Nephron progenitor cell (in vitro differentiated cells): ENCODE measurements at places on chromosomes 4 and X.

- H3K27me3 ChIP-seq = peaks cover 6% of the 10 kb centered on the region
- no peak overlapping the region for H3K27ac ChIP-seq
- H3K4me3 ChIP-seq = no peak overlapping the region
- H3K36me3 ChIP-seq = no peaks in the 10 kb centered on the region
Observed at GRCh38 chr4:164731827-164732474, 22.0 kb upstream of the SMIM31 start.

DNA sequence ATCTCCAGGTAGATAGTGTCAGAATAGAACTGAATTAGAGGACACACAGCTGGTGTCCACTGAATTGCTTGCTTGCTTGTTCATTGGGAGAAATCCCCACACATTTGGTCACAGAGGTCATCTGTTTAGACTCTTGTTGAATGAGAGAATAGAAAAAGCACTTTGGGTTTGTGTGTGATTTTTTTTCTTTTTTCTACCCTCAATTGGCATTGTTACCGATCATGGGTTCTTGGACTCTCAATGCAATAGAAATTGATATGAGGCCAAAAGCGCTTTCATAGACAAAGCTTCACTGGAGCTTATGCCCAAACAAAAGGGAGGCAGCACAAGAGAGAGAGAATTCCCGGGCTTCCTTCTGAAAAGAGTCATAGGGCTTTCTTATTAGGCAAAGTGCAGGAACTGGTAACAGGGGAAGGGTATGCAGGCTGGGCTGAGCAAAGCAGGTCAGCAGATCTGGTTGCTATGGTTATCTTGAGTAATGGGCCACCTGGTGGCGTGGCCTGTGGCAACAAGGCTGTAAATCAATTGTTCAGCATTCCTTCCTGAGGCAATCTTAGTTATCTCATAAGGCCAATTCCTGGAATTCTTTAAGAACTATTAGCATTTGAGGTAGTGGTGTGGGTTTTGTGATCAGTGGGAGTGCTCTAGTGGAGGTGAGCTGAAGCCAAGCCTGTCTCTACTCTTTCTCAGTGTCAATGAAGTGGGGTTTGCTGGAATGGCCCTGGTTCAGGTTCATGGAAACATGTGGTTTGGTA is 5.3 kb upstream of the GPR82 start:
- peak; percentile 21 for DNase-seq
- peaks cover 51% of the 10 kb centered on the region for H3K36me3 ChIP-seq
- H3K4me1 ChIP-seq = peaks cover 27% of the 10 kb centered on the region
- H3K27me3 ChIP-seq = peaks cover 3% of the 10 kb centered on the region

DNA sequence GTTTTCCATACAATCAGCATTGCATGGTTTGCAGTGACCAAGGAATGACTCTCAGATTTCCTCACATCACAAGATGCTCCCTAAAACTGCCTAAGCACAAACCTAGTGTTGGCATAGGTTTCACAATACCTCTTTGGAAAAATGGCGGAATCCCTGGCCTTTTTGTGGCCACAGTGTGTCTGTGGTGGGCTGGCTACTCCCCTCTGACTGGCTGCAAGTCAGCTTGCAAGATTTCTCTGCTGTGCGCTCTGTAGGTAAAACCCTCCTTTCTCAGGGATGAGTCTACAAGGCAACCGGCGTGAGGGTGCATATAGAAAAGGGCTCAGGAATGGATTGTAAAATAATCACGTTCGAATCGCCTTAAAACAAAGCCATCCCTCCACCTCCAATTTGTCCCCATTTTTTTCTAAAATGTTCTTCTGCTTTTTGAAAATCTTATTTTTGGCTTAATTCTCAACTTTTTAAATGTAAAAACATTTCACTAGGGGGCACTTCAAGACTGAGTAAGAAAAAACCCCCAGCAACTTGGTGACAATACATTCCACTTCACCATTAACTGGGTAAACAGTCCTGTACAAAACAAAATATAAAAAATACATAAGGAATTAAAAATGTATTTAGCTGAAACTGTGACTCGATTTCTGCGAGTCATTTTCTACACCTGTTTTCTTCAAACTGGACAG is 235.6 kb downstream of the STIM2 start:
- no peak for DNase-seq
- no peaks in the 10 kb centered on the region for H3K36me3 ChIP-seq

GRCh38 chr4:76606645-76607265 is 171.7 kb downstream of the SHROOM3 start:
- H3K4me3 ChIP-seq = peak overlapping the region; percentile 3
- peaks cover 87% of the 10 kb centered on the region for H3K4me1 ChIP-seq
- peak overlapping the region; percentile 93 for H3K27ac ChIP-seq
- H3K27me3 ChIP-seq = no peaks in the 10 kb centered on the region

DNA sequence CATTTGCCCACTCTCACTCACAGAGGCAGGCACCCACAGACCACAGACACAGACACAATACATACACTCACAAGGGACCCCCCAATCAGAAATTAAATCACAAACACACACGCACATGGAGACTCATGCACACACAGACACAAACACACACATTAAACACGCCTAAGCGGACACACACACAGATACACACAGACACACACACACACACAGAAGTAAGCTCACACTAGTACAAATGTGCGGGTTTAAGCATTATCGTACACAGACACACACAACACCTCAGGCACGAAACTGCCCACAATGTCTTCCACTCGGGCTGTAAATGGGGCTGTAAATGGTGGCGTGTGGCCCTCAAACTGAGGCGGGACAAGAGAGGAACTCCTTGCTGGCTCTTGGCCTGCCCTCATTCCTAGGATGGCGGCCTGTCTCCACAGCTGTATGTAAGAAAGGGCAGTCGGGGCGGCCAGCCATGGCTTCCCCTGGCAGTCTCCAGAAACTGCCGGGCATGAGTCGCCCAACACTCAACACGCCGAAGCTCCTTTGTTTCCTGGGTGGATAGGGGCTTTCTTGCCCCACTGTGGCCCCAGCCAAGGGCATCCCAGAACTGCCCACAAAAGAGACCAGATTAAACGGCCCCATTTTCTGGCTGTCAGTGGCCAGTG is 53.9 kb downstream of the NBDY start:
- peak overlapping the region; percentile 38 for H3K4me3 ChIP-seq
- DNase-seq = no peak
- H3K4me1 ChIP-seq = peaks cover 29% of the 10 kb centered on the region
- peaks cover 4% of the 10 kb centered on the region for H3K27me3 ChIP-seq
- peak overlapping the region; percentile 78 for H3K27ac ChIP-seq

DNA sequence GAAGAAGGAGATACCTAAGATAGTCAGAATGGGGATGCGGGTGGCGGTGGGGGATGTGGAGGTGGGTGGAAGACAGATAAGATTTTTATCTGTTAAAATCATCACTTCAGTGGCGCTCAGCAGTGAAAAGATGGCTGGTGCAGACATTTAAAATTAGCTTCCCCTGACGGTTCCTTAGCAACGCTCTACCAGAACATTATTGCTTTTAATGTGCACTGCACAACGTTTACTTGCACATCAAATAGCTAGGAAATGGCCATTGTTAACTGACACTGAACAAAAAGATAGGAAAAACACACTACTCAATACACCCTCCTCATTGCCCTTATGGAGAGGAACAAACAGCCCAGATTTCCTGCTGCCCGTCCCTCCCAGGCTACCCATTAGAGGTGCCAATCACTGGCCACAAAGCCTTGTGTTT is 61.0 kb upstream of the FTHL17 start:
- no peak overlapping the region for H3K4me3 ChIP-seq
- no peaks in the 10 kb centered on the region for H3K4me1 ChIP-seq
- H3K36me3 ChIP-seq = peaks cover 33% of the 10 kb centered on the region
- H3K27ac ChIP-seq = no peak overlapping the region
- H3K27me3 ChIP-seq = no peaks in the 10 kb centered on the region

GRCh38 chr4:145535202-145535601 is 53.5 kb downstream of the SMAD1 start:
- peaks cover 14% of the 10 kb centered on the region for H3K36me3 ChIP-seq
- no peak for DNase-seq
- H3K4me3 ChIP-seq = no peak overlapping the region
- H3K27me3 ChIP-seq = no peaks in the 10 kb centered on the region

DNA sequence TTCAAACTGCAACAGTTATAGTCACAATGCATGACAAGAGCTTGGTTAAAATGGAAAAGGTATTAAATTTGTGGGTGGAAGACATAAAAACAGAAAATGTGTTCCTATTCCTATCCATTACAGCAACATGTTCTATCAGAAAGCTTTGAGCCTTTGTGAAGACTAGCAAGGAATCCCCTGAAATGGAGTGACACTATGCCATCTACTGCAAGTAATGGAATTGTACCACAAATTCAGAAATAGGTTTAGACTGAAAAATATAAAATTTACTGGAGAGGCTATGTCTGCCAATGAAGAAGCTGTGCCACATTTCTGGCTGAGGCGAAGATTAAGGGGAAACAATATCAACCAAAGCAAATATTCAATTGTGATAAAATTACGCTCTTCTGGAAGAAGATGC is 247.9 kb downstream of the ADAM29 start:
- no peak overlapping the region for H3K27ac ChIP-seq
- H3K4me3 ChIP-seq = no peak overlapping the region
- DNase-seq = no peak
- H3K27me3 ChIP-seq = peaks cover 7% of the 10 kb centered on the region

DNA sequence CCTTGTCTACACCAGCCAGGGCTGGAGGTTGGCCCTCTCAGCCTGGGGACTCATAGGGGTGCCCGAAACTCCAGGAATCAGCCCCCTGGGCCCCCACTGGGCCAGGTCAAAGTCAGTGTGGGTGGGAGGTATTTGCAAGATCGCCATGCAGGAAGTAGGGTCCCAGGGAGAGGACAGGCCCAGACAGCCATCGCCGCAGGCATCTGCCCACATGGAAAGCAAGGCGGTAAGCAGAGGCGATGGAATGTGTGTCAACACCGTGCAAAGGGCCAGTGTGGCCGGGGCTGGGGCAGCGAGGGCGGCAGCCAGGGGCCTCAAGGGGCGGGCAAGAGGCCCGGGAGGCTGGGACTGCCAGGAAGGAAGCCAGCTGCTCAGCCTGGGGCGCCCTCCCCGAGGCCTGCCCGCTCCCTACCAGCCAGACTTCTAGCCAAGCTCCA is 19.3 kb upstream of the DUSP9 start:
- H3K4me1 ChIP-seq = peaks cover 13% of the 10 kb centered on the region
- H3K27ac ChIP-seq = no peak overlapping the region
- peaks cover 4% of the 10 kb centered on the region for H3K36me3 ChIP-seq
- no peak for DNase-seq

DNA sequence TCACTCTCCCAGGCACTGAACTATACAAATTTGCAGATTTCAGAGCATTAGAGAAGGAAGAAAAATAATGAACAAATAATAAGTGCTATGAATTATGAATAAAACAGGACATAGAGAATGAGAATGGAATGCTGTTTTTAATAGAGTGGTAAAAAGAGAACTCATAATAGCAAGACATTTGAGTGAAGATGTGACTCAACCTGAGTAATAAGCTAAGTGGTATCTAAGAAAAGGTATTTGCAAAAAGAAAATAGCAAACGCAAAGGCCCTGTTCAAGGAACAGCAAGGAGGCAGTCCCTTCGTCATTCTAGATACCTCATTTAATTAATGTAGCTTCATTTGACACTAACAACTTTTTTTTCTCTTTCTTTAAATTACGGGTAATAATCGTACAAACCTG is 1910.0 kb upstream of the TENM3 start:
- DNase-seq = no peak
- no peaks in the 10 kb centered on the region for H3K36me3 ChIP-seq
- no peak overlapping the region for H3K4me3 ChIP-seq
- H3K27ac ChIP-seq = no peak overlapping the region
- H3K27me3 ChIP-seq = peaks cover 3% of the 10 kb centered on the region
- H3K4me1 ChIP-seq = no peaks in the 10 kb centered on the region

- H3K4me3 ChIP-seq = no peak overlapping the region
- H3K27ac ChIP-seq = no peak overlapping the region
- peaks cover 10% of the 10 kb centered on the region for H3K27me3 ChIP-seq
- no peaks in the 10 kb centered on the region for H3K36me3 ChIP-seq
Observed at GRCh38 chr4:47057991-47058390, 26.6 kb downstream of the GABRB1 start.

DNA sequence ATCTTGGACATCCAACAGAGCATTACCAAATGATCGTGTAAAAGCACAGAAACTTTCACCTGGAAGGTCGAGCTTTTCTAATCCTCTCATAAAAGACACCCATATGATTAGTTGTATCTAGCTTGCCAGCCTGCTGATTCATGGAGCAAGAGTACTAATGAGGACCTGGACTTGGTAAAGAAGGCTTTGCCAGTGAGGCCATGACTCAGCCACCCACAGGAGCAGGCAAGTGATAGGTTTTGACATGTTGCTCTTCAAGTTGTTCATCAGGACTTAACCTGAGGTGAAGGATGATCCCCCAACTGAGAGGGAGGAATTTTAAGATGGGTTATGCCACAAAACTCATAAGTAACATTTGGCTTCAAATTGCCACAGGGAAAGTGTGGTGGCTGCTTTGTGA is 24.7 kb upstream of the EPGN start:
- no peak overlapping the region for H3K4me3 ChIP-seq
- H3K4me1 ChIP-seq = no peaks in the 10 kb centered on the region
- no peak overlapping the region for H3K27ac ChIP-seq
- DNase-seq = no peak

- DNase-seq = peak; percentile 13
- H3K27ac ChIP-seq = no peak overlapping the region
- peaks cover 7% of the 10 kb centered on the region for H3K27me3 ChIP-seq
- no peak overlapping the region for H3K4me3 ChIP-seq
Observed at GRCh38 chr4:67393699-67394281, 151.5 kb downstream of the CENPC start.

- H3K36me3 ChIP-seq = no peaks in the 10 kb centered on the region
- no peak overlapping the region for H3K27ac ChIP-seq
- no peak for DNase-seq
- peaks cover 17% of the 10 kb centered on the region for H3K27me3 ChIP-seq
- no peak overlapping the region for H3K4me3 ChIP-seq
Observed at GRCh38 chr4:1668488-1668840, 15.6 kb downstream of the FAM53A start.

DNA sequence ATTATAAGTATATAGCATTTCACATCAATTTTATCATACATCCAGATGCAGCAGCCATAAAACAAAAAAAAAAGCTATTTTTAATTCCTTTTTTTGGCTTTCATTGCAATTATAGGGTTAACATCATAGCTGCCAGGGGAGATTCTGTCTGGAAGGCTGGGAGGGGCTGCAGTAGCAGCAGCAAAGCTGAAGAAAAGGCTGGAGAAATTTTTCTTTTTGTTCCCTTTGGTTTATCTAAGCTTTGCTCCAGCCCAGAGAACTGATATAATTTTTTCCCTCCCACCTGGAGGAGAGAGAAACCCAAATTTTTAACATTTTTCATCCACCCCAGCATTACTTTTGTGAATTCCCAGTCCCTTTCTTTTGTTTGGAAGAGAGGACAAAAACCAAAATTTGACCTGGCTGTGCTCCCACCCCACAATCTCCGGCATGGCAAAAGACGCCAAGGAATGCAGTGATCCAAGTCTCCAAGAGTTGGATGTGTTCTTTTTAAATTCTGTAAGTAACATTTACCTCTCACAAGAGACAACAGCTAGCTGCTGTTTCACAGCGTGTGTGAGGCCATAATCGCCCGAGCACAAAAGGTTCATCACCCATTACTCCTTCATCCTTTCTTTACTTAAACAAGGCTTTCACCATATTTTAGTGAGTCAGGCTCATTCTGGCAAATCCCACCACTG is 25.1 kb upstream of the FAM156A start:
- peaks cover 9% of the 10 kb centered on the region for H3K27me3 ChIP-seq
- peak overlapping the region; percentile 98 for H3K27ac ChIP-seq
- no peaks in the 10 kb centered on the region for H3K36me3 ChIP-seq

- H3K27me3 ChIP-seq = peaks cover 2% of the 10 kb centered on the region
- H3K4me3 ChIP-seq = no peak overlapping the region
- H3K4me1 ChIP-seq = no peaks in the 10 kb centered on the region
- peaks cover 36% of the 10 kb centered on the region for H3K36me3 ChIP-seq
Observed at GRCh38 chrX:14865201-14865600, 7.7 kb downstream of the FANCB start.
